ENCODE measurements at places on chromosomes 1 and 21.

DNA sequence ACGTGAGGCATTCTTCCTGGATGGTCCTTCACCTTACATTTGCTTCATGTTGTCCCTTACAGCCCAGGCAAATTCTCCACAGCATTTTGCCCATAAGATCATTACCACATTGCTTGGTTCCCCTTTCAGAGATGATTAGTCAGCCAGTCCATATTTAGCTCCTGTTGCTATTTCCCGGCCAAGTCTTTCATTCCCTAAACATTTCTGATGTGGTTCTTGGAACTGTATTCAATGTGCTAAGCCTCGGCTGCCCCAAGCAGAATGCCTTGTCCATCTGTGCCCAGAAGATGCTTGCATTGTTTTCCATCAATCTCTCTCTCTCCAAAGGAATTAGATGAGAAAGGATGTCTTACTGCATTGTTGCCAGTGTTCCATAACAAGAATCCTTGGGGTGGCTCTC lies 420.9 kb upstream of the CAMK1G start:
- DNase-seq: no peak

- no peak for DNase-seq
These were observed 576.9 kb upstream of the B3GALT2 start for GRCh38 chr1:193763266-193763665.

- peak; percentile 70 for DNase-seq
These were observed at the start of gene PBX1 for GRCh38 chr1:164558461-164559341. Gene PBX1, plus strand, starts transcription at chr1:164559184.

GRCh38 chr1:87644033-87644578 lies 315.4 kb downstream of the LMO4 start:
- DNase-seq: no peak

DNA sequence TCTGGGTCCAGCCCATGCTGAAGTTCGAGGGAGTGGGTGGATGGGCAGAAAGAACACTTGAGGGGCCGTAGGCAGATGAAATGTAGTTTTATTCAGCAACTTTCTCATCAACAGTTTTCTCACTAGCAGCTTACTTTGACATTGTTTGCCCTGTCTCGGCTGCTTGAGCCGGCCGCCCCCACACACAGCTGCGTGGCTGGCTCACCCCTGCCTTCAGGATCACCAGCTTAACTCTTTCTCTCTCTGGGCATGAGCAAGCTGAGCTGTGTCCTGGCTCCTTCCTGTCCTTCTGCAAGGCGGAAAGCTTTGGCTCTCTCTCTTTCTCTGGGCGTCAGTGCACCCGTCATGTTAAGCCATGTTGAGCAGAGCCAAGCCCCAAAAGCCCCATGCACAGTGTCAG lies 104.4 kb upstream of the GNG12 start:
- no peak for DNase-seq

GRCh38 chr21:38819719-38820159 lies 14.0 kb downstream of the ETS2 start:
- no peak for DNase-seq

DNA sequence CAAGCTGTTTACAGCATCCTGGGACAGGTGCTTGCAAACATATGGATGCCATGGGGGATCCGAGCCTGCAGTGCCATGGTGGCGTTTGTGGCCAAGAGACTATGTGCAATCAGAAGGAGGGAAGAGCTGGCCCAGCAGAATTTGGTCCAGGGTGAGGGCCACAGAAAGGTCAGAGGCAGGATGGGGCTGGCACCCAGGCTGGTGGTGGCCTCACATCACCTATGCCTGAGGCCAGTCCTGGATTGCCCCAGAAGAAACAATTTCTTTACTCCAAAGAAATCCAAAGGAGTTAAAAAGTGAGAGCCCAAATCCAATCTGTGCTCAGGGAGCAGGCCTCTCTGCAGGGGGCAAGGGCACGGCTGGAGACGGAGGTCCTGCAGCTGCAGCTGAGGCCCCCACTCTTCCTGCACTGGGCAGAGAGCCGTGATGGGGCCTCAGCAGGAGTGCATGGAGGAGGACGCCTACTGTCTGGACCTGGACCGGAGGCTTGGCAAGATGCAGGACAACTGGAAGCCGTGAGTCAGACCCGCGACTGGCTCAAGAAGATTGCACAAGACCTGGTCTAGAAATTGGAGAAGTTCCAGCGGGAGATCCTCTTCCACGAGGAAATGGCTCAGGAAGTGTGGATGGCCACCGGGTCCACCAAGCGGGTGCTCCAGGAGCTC lies 163.5 kb downstream of the RYR2 start:
- no peak for DNase-seq

DNA sequence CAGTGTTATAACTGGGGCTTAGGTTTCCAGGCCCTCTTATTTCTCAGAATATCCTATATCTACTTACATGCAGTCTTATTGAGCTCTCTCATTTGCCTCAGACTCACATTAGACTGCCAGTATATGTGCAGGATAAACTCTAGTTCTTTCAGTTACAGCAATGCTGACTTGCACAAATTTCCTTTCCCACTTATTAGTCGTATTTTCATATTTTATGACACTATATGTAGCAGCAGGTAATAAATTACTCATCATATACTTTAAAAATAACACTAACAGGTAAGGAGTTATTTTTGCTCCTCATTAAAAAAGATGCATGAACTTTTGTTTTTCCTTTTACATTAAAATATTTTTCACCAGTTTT lies 65.7 kb downstream of the GADD45A start:
- DNase-seq: no peak

- DNase-seq: no peak
These were observed 3.1 kb downstream of the CTXND2 start for GRCh38 chr1:150890033-150890416.

DNA sequence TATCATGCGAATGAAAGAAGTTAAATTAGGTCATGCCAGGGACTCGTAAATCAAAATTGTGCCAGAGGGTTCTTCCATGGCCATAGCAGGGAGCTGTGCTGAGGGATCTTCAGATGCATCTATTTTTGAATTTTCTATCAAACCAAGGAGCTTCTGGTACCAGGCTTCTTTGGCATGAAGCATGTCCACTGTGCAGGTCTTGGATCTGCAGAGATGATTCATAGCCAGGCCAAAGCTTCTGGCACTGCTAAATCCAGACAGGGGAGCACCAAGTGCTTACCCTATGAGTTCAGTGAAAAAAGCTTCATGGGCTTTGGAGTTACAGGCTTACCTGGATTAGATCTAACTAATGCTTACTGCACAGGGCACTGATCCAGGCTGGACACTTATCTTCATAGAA lies 154.2 kb upstream of the DAB1 start:
- no peak for DNase-seq

DNA sequence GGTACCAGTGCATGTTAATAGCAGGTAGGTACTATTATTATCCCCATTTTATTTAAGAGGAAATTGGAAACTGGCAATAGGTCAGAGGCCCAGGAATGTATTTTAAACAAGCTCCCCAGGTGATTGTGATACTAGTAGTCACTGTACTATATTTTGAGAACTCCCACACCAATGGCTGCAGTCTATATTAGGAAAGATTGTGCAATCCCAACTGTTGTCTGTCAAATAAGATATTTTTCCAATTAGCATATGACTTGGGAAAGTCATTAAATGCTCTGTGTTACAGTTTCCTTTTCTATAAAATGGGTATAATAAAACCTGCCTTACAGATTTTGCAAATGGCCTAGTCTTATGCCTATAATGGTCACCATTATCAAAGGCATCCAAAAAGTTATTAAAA lies 94.2 kb upstream of the DMRTA2 start:
- DNase-seq: no peak

- DNase-seq: no peak
These were observed 480.6 kb upstream of the CXADR start for GRCh38 chr21:17032141-17032655.

- DNase-seq: no peak
These were observed 35.4 kb upstream of the ZNF281 start for GRCh38 chr1:200445213-200445612.

DNA sequence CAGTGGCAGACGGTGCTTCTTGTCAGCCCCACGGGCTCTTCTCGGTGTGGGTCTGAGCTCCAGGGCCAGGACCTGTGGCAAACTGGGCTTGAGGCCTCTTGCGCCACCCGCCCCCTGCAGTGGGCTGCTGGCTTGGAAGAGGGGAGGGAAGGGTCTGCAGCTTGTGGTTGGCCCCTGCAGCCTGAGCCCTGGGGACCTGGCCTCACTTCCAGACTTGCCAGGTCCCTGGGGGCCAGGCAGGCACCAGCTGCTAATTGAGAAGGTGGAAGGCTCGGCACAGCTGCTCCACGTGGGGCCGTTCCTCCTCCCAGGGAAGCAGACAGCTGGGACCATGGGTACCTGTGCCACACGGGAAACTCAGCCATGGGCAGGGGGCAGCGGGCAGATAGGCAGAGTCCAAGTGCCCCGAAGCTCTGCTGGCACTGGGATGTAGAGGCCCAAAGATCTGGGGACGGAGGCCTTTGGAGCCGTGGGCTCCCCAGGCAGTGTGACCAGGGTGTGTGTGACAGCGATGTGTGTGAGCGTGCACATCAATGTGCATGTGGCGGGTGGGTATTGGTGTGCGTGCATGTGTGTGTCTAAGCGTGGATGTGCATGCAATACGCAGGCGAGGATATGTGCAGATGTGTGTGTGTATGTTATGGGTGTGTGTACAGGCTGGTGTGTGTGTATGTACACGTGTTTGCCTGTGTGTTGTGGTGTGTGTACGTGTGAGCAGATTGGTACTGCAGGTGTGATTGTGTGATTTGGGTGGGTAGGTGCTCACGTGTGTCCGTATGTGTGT lies 39.3 kb downstream of the TP73 start:
- DNase-seq: no peak

DNA sequence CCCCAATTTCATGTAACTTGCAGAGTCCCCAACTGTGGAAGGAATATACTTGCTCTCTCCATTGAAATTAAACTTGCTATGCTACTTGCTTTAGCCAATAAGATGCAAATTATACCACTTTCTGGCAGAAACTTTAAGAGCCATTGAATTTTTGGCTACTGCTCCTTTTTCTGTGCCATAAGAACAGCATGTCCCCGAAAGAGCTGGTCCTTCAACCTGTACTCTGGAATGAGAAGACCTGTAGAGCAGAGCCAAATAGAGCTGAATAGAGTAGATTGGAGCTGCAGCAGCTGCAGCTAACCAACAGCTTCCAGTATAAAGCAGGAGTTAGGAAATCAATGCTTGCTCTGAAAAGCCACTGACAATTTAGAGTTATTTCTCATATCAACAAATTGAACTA lies 472.3 kb upstream of the B3GALT2 start:
- no peak for DNase-seq

DNA sequence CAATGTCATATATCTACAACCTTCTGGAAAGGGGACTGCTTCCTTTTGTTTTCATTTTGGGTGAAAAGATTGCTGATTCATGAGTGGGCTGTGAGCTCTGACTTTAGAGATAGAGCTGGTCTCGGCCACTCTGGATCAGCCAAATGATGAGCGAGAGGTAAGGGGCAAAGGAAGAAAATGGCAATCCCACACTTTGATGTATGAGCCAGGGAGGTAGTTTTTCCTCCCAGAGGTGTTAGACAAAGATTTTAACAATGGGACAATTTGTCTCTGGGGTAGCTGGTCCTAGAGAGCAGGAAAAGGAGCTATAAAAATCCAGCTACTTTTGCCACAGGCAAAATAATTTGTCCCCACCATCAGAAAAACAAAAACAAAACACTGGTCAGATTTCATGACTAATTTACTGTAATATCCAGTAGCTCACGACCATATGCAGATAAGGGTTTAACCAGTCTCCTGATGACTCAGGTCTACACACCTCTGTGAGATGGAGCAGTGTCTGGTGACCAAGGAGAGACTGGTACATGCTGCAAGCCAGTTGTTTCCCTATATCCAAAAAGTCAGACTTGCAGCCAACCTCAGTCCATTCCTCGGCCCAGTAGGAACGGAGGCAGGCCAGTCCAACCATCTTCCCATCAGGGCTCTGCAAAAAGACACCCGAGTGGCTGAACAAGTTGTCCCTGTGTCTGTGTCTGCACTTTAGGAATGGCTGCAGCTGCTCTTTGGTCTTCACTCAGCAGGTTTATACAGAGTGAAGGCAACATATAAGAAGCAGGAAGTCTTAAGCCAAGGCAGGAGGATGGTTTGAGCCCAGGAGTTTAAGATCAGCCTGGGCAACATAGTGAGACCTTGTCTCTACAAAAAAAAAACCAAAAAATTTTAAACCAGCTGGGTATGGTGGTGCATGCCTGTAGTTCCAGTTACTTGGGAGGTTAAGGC lies 29.2 kb downstream of the DNASE2B start:
- DNase-seq: no peak

DNA sequence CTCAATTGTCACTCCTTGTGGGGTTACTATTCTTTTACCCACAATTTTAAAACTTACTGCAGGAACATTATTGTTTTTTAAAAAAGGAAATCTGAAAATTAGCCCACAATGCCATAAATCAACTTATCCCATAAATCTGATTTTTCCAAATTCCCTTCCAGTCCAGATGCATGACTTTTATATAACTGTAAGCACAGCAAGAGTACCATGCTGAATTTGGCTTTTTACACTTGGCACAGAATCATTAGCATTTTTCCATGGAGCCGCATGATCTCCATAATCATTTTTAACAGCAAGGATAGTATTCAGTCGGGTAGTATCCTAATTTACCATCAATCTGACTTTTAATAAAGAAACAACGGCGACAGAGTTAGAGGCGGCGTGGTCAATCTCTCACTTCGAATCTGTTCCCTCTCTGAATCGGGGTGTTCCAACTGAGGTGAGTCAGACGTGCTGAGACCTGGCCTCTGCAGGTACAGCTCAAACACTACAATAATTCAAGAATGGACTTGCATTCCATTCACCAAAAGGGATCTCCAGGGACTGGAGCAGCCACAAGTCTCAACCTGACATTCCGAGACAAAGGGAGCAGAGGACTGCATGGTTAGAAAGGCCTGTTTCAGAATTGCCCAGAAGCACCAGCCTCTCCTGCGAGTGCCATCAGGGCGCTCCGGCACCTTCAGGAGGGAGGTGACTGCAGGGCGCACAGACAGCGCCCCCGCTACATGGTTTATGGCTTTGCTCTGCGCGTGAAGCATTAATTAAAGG lies 48.9 kb downstream of the SLC66A1 start:
- DNase-seq: no peak

GRCh38 chr1:219940707-219941106 lies 12.3 kb upstream of the SLC30A10 start:
- no peak for DNase-seq

DNA sequence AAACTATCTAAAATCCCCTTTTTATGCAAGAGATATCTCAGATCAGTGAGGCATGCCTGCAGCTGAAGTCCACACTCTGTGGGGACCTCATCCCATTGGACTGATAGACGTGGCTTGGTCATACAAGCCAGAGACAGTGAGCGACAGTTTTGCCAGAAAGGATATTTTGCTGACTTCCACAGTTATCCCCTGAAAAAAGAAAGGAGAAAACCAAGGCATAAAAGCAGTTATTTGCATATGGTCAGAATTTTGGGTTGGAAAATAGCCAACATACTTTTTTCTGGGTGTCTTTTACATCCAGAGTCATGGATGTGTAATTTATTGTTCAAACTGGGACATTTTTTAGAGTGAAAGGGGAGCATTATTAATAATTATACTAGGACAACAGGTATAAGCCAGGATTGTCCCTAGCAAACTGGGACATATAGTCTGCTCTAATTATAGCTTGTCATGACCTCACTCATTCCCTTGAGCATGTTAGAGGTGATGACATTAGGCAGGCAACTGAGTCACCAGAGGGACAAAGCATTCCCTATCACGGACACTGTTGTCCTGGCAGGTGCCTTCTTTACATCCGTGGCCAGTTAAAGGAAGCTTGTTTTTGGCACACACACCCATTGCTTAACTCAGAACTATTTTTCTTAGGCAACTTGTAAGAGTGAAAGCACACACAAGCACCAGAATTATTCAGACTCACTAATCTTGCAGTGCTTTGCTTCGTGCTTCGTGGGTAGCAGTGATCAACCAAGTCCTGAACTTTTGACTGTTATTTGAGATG lies 65.5 kb downstream of the PRRX1 start:
- no peak for DNase-seq

GRCh38 chr1:203769505-203770343 lies 4.7 kb downstream of the LAX1 start:
- DNase-seq: no peak
